ENCODE measurements at places on chromosomes 16 and 17. TPM values are rescaled to one million over a fixed set of nuclear protein-coding genes. Genes with fewer than 3 reads are reported as not detected.

DNA sequence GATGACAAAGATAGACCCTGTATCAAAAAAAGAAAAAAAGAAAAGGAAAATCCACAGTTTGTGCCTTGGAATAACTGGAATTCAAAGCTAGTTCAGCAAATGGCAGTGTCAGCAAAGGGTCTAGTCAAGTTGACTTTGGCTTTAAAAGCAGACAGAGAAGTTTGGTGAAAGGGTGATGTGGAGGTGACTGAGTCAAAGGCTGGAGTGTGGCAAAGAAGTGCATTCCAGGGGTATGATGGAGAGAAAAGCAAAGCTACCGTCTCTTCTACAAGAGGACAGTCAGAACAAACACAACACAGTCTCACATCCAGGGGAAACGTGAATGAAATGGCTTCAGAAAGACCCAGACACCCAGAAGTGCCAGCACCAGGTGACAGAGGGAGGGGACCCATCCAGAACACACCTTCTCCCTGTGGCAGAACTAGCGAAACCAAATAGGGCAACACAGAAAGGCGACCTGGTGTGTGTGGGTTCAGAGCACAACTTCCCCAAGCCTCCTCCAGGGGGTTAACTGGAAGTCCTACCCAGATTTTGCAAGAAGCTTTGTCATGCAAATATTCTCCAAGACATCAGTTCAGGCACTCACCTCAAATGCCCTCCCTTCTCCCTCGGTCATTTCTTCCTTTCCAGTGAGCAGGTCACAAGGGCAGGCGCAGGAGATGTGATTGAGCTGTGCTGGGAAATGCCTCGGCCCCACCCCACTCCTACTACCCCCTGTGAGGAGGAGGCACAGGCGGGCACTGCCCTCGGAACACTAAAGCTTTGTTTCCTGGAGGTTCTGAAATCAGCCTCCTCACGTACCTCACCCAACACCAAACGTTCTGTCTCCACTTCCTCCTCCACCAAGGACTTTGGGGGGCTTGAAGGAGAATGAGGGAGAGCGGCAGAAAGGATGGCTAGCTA is 481.9 kb downstream of the SOX9 start:
- DNase-seq = peak; percentile 69

DNA sequence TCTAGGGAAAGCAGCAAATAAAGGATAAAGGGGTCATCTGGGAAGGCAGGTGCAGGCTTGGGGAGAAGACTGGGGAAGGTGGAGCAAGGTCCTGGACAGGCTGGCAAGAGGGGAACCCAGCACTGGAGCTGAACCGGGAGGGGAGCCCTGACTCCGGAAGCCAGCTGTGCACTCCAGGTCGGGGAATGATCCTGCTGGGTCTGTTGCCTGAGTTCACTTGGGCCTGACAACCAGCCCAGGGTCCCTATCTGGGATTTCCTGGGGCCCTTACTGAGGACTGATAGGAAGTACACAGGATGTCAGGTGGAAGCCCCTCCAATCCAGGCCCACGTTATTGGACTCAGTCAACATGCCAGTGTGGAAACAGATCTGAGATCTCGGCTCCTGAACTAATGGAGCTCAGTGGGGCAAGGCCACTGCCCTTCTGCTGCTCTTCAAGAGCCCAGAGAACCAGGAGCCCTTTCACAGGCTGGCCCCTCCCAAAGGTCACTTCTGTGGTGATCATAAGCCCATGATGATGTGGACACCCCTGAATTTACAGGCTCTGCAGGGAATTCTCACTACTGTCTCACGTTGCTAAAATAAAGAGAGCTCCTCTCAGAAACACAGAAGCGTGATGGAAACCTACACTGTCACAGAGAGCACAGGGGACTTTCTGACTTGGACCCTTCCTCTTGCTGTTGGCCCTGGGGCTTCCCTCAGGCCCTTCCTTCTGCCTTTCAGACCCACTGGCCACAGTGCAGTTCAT is 19.9 kb upstream of the PITPNM3 start:
- no peak for DNase-seq

DNA sequence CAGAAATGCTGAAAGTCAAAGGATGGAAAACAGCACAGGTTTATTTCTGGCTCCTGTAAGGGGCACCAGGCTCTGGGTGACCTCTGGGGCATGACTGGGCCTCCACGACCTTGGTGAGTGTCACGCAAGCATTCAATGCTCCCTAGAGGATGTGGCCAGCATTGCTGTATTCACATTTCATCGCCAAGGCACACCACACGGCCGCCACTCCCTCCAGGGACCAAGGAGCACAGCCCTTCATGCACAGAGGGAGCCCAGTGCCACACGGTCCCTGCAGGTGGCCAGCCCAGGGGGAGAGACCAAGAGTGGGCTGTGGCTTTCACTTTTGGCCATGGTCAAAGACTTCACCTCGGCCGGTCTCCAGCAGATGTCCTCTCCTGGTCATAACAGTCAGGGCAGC is 137.4 kb upstream of the TNRC6C start:
- no peak for DNase-seq

GRCh38 chr17:81518785-81519283 is 6.2 kb upstream of the ACTG1 start:
- DNase-seq = peak; percentile 69

DNA sequence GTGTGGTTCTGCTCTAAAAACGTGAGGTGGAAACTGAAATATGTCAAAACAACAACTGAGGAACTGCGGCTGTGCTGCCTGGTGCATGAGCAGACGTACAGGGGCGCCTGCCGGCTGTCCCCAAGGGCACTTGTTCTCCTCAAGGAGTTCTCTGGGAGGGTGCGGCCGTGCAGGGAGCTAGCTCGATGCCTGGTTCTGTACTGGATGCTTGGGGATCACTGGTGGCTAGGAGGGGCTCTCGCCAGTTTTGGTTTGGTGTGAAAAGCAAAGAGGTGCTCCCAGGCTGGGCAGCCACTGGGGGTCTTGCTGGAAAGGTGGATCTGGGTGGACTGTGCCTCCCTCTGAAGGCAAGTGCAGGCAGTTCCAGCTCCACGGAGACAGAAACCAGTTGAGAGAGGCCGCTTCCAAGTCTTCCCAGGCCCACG is 41.9 kb upstream of the ATP2A3 start:
- no peak for DNase-seq

DNA sequence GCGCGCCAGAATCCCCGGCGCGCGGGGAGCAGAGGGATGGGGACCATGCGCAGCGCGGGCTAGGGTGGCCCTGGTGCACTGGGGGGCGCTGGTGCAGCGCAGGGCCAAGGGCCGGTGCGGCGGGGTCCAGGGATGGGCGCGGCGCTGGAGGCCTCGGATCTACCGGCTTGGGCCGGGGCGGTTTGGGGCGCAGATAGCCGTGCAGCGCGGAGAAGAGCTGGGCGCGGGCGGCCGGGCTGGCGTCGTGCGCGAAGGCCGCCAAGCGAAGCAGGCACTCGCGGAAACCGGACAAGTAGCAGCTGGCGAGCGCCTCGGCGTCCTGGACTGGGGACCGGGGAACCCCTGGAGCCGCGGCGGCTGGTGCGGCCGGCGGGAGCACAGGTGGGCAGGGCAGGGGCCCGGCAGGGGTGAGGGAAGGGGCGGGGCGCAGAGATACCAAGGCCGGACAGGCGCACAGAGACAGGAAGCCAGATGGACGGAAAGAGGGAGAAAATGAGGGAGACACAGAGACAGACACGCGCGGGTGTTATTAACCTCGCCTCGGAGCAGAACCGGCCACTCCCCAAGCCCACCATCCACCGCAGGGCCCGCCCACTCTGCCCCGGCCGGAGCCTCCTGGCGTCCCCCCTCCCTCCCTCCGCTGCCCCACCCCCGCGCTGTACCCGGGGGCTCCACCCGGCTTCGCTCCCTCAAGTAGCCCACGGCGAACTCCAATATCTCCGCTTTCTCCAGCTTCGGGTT is 2.1 kb downstream of the HES7 start:
- peak; percentile 68 for DNase-seq

- no peak for DNase-seq
These were observed 2.3 kb upstream of the MT2A start for GRCh38 chr16:56606071-56606475.

DNA sequence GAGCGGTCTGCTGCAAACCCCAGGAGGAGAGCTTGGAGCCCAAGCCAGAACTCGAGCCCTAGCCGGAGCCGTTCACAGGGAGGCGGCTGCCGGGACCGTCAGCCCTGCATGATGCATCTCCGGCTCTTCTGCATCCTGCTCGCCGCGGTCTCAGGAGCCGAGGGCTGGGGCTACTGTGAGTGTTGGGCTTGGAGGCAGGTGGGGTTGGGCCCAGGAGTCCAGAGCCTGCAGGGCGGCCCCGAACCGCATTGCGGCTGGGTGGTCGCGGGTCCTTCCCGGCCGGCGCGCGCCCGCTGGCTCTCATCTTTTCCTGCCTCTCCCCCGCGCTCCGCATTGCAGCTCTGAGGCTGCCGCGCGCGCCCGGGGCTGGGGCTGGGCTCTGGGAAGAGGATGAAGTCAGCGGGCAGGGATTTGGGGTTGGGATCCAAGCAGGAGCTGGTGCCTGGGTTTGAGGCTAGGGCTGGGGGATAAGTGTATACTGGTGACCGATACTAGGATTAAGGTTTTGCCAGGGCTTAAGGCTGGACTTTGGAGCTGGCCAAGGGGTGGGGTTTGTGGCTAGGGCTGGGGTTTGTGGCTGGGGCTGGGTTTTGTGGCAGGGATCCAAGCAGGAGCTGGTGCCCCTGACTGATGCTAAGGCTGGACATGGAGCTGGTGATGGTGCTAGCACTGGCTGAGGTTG is 532 bp downstream of the CNTNAP1 start:
- DNase-seq = peak; percentile 54

DNA sequence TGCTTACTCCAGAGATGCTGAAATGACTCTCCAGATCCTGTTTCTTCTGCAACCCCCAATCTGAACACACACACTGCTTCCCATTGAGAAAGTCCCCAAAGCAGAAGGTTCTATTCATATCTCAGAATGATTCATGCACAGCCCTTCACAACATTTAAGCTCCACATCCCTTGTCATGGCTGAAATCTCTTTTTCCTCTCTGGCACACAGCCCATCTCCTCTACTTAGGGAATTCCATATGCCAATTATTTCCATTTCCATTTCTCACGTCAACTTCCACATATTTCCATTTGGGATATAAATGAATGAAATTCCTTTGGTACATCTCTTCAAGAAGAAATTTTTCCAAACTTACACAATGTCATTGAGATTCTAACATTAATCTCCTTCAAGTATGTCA is 119.6 kb downstream of the CDH11 start:
- DNase-seq = no peak

GRCh38 chr17:1462164-1463112 is 6.4 kb upstream of the CRK start:
- DNase-seq = peak; percentile 55

DNA sequence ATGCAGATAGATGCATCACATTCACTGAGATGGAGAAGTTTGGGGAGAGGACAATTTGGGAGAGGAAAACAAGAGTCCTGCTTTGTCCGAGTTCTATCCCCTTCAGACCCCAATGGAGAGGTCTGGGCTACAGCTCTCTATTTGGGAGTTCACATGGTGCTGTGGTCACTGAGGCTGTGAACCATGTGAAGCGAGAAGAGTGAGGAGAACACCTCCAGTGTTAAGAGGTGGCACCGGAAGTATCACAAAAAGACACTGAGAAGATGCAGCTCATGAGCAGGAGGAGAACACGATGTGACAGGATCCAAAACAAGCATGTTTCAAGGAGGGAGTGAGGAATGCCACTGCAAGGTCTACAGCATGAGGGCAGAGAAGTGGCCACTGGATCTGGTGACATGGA is 39.7 kb downstream of the PIK3R5 start:
- DNase-seq = no peak

DNA sequence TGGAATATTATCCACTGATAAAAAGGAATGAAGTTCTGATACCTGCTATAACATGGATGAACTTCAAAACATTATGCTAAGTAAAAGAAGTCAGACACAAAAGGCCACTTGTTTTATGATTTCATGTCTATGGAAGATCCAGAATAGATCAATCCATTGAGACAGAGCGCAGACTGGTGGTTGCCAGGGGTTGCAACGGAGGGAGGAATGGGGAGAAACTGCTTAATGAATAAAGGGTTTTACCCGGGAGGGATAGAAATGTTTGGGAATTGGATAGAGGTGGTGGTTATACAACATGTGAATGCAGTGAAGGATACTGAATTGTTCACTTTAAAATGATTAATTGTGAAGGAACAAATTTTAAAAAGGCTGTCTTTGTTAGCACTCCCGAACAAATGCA is 30.2 kb downstream of the WDR59 start:
- DNase-seq = no peak

GRCh38 chr16:8542393-8542792 is 47.9 kb downstream of the TMEM114 start:
- DNase-seq = no peak

DNA sequence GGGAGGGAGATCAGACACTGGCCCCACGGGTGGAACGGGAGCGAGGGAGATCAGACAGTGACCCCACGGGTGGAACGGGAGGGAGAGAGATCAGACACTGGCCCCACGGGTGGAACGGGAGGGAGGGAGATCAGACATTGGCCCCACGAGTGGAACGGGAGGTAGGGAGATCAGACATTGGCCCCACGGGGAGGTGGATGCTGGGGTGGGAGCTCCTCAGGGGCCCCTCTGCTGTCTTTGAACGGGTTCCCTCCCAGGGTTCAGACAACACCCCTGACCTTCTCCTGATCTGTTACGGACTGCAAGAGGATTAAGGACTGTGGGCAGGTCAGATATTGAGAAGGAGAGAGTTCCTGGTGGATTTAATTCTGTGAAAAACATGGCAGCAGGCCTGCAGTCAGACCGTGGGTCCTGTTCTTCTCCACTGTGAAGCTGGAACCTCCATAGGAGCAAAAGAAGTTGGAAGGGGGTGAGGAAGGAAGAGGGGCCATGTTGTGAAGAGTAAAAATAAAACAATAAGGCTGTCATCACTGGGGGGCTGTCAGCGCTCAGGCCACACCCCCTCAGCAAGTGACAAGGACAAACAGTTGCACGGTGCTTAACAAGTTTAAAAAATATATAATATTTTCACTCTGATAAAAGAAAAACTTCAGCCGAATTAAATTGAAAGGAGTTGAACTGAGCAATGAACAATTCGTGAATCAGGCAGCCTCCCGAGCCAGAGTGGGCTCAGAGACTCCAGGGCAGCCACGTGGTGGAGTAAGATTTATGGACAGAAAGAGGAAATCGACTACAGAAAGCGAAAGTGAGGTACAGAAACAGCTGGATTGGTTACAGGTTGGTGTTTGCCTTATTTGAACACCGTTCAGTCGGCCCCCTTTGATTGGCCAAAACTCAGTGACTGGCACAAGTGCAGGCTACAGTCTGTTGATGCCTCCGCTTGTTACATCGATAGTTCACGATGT is 348.7 kb upstream of the TNRC6C start:
- no peak for DNase-seq

The FAM222B gene
- polyA plus RNA-seq = 24.0 TPM

The TAOK2 gene
- polyA plus RNA-seq = 46.6 TPM

The BCO1 gene
- polyA plus RNA-seq = 1.2 TPM

The HES7 gene
- 0.16 TPM for polyA plus RNA-seq

The KCNH6 gene
- 6.9 TPM for polyA plus RNA-seq

The RDM1 gene
- 5.6 TPM for polyA plus RNA-seq

The MAFG gene
- 21.1 TPM for polyA plus RNA-seq

The BOLA2 gene
- polyA plus RNA-seq = 16.0 TPM

The CNTNAP1 gene
- 7.5 TPM for polyA plus RNA-seq

The ZNF207 gene
- polyA plus RNA-seq = 194 TPM

The SSTR5 gene
- 1.2 TPM for polyA plus RNA-seq
